ENCODE measurements at places on chromosomes 7 and 10.

DNA sequence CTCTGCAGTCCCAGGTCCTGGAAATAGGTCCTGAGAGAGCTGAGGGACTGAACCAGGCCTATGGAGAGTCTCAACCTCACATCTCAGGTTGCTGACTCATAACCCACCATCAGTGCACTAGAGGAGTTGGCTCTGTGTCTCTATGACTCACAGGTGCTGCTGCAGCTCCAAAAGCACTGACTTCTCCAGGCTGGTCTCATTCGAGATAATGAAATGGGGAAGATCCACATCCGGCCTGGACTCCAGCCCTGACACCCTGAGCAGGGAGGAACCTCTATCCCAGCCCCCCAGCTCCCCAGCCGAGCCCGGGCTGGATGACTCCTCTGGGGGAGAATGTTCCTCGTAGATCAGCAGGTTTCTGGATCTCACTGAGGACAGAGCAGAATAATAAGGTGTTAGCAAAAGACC is 35.5 kb upstream of the DGKI start:
- no peak for DNase-seq

DNA sequence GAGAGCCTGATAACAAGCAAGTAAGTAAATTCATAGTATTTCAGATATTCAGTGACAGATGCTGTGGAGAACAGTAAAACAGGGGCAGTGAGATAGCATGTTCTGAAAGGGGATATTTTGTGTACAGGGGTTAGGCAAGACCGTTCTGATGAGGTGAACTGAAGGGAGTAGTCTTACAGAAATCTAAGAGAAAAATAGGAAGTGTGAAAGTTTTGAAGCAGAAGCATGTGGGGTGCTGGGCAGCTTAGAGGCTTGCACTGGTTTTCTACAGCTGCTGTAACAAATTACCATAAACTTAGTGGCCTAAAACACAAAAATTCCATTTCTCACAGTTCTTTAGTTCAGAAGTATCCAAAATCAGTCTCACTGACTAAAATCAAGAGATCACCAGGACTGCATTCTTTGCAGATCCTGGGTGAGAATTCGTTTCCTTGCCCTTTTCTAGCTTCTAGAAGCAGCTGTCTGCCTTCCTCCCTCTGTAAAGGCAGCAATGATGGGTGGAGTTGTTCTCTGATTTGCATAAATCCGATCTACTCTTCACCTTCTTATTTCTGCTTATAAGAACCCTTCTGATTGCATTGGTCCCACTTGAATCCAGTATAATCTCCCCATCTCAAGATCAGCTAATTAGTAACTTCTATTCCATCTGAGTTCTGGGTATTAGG is 7.5 kb upstream of the KLF14 start:
- no peak for DNase-seq

- no peak for DNase-seq
Observed at GRCh38 chr10:125034675-125035074, 92.8 kb downstream of the ZRANB1 start.

DNA sequence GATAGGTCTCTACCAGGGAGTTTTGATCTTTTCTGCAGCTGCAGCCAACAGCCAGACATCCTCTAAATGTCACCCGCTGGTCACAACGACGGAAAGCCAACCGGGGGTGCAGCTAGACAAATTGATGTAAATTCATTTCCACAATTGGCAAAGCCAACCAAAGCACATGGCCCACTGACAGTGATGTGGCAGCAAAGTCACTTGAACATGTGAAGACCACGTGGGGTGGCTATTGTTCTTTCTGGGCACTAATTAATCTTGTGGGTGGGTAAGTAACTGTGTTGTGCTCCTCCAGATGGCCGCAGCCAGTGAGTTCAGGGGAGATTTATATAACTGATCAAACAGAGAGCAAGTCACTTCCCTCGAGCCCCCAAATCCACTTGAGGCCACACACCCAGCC is 354.1 kb downstream of the ANKRD30A start:
- DNase-seq: no peak

- no peak for DNase-seq
Observed at GRCh38 chr7:19762631-19763030, 10.8 kb downstream of the TMEM196 start.

DNA sequence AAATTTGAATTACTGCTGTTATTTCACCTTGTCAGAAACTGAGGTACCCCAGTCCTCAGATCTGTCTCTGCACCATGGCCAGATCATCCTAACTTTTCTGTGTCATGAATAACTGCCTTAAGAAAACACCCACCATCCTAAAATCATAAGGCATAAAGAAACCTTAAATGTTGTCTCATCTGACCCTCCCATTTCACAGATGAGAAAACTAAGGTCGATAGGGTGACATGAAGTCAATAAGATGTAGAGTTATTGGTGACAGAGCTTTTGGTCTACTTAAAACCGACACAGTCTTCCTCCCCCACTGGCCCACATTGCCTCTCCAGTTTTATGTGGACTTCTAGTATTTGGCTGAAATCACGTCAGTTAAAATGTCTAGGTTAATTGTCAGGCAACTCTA is 101.5 kb upstream of the PDCD4 start:
- DNase-seq: no peak

- no peak for DNase-seq
Observed at GRCh38 chr7:141074162-141074991, 513 bp downstream of the TMEM178B start.

DNA sequence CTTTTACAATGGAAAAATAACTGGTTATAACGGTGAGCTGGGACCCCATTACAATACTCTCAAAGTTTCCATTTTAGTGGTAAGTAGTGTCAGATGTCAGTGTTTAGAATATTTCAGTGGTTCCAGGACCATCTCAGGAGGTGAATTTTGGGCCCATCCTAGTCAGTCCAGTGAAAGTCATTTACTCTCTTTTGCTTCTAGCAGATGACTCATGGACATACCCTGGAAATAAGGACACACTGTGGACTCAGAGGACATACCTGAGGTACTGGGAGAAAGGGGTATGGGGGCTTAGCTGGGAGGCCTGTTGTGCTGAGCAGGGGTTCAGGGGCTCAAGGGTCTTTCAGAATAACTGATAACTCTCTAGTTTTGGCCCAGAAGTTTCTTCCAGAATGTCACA is 618 bp upstream of the GIMAP4 start:
- no peak for DNase-seq

- no peak for DNase-seq
Observed at GRCh38 chr7:157483971-157484410, 147.2 kb downstream of the DNAJB6 start.

DNA sequence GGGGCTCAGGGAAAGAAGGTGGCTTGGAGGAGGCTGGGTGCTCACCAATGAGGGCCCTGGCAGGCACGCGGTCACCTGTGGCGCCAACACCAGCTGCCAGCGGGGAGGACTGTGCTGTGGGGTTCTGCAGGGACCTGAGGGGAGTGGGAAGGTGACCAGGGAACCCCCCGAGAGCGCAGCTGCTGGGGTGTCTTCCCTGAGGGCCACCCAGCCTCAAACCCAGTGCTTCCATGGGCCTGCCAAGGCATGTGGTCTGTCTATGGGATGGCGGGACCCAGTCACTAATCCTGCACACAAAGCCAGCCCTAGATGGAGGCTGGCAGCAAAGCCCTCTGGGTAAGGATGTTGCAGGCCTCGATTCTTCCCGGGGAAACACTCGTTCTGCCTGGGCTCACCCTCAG is 117.1 kb downstream of the EBF3 start:
- DNase-seq: no peak

DNA sequence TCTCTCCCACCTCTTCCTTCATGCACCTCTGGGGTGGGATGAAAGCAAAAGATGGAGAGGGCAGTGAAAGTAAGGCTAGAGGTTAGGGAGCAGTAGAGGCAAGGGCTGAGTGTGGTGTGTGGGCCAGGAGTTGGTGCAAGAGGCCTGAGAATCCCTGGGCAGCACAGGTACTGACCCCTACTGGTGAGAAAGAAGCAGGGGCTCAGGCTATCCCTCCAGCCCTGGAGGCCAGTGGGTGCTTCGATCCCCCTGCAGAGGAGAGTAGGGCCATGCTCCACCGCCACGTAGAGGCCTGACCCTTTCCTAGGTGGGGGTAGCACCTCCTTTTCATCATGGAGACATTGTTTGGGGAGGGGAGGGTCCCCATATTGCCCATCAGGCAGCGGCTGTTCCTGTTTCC is 9.8 kb downstream of the CDHR1 start:
- no peak for DNase-seq

DNA sequence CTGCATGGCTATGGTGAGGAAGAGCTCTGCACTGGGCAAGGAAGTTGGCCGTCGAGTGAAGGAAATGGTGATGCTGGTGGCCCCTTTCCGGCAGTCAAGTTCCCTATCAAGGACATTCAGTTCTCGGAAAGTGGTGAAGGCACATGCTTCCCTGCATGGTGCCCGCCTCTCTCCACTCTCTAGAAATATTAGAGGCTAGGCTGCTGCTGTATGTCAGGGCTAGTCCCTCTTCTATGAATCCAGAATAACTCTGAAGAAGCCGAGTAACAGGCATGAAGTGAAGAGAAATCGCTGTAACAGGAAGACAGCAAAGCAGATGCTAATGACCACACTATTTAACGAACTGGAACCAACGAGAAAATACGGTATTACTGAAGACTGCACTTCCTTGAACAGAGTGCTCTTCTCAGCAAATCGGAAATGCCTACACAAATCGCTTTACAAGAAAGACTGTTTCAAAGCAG is 5.4 kb downstream of the IDI1 start:
- no peak for DNase-seq

DNA sequence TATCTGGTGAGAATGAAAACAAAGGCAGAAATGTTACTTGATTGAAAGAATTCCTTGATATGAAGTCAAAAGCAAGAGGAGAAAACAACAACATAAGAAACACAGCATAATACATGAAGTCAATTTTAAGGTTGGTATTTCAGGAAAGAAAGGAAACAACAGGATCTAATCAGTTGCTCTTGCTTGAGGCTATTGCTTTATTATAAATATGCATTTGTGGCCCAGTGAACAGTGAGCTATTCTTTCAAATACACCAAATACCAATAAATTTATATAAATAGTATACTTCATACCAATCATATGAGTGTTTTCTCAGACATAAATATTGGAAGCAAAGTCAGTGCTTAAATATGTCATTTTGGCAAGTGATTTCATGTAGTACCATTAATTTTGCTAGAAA is 806.6 kb downstream of the NXPH1 start:
- DNase-seq: no peak

- DNase-seq: no peak
Observed at GRCh38 chr10:61066661-61067344, 122.8 kb upstream of the RHOBTB1 start.

DNA sequence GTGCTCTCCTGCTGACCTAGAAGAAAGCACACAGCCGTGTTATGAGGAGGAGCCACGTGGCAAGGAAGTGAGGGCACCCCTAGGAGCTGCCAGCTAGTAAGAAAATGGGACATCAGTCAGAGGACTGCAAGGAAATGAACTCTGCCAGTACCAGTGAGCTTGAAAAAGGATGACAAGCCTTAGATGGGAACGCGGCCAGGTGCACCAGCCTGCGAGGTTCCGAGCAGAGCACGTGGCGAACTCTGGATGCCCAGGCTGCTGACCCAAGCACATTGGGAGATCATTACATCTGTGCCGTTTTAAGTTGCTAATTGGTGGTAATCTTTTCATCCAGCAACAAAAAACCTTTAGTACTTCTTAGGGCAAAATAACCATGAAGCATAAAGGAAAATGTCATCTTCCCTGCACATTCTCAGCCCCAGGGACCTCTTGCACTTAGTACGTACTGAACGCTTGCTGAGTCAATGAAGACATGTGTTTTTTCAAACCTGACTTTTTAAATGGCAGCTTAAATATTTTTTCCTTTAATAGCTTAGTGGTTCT is 69.4 kb downstream of the AMZ1 start:
- DNase-seq: no peak

DNA sequence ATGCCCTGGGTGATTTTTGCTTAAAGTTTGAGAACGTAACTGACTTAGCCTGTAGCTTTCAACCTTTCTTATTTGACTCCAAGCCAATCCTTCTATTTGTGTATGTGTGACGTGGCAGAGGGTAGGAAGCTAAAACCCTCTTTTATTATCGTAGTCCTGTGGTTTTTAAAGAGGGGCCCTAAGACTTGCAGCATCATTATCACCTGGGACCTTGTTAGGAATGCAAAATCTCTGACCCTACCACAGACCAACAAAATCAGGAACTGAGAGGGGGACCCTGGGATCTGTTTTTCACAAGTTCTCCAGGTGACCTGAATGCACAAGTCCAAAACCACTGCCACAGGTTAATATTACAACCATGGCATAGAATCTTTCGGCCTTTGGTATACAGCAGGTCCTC is 80.1 kb downstream of the OSBPL3 start:
- no peak for DNase-seq

DNA sequence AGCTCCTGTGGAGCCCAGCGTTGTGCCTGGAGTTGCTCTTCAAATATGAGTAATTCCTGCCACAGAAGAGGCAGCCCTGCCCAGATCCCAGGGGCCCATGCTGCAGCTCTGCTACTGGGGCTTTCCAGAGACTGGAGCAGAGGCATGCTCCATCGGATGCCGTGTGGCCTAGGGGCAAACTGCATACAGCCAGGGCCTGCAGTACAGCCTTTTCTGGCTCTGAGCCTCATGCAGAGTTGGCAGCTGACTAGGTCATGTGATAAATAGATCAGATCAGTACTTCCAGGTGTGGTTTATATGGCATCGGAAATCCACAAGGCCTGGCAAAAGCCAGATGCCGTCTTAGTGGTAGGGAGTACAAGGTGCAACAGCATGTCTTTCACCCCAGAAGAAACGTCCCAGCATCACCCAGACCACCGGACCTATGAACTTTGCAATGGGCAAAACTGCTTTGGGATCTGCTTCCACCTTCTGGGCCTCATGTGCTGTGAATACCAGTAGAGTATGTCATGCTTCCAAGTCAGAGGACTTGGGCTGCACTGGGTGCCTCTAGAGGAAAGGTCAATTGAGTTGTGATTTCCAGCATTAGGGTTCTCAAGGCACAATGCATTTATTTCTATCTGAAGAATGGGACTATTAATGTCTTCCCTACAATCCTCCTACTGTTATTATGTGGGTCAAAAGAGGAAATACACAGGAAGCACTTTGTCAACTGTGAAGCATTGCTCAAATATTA is 250.7 kb upstream of the ZNF32 start:
- DNase-seq: no peak

DNA sequence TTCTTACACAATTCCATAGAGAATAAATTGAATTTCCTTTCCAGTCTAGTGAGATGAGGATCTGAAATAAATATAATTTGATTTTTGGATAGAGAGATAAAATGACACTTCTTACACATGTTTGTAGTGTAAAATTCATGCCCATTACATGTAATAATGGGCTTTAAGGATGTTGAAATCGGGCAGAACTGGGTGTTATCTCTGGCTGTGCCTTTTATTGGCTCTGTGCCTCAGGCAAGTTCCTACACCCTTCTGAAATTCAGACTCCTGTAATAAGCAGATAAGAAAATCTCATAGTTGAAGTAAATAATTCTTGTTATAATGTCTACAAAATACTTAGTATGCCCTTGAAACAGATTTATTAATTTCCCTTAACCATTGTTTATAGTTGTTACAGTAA is 125.6 kb downstream of the SEMA3A start:
- DNase-seq: no peak

GRCh38 chr10:8056378-8056777 is 1.9 kb downstream of the GATA3 start:
- DNase-seq: no peak

- no peak for DNase-seq
Observed at GRCh38 chr7:149569025-149569725, 71.6 kb upstream of the ZNF746 start.

Data from stimulated activated CD8-positive, alpha-beta memory T cell treated with anti-CD3 and anti-CD28 coated beads, Interleukin-7, amount 100 ng/mL, for 24 hours (primary cell).